ENCODE measurements at places on chromosomes 2 and 18. TPM values are rescaled to one million over a fixed set of nuclear protein-coding genes. Genes with fewer than 3 reads are reported as not detected.

The TACR1 gene
- total RNA-seq: 0.09 TPM

The ALPI gene
- total RNA-seq: not detected

The KCNS3 gene
- not detected for total RNA-seq

The RAB27B gene
- 1.7 TPM for total RNA-seq

The DCC gene
- total RNA-seq: 0.09 TPM

The SERPINB11 gene
- total RNA-seq: not detected

The ERICH2 gene
- not detected for total RNA-seq

The CTDSP1 gene
- 53.6 TPM for total RNA-seq

The G6PC2 gene
- total RNA-seq: not detected

The NDUFB3 gene
- total RNA-seq: 198 TPM

The TRPM8 gene
- not detected for total RNA-seq

The MARCHF4 gene
- total RNA-seq: 0.57 TPM

The TGFA gene
- total RNA-seq: not detected

The EPAS1 gene
- total RNA-seq: 41.5 TPM

The UPP2 gene
- total RNA-seq: not detected

The FEV gene
- total RNA-seq: not detected

The NOL4 gene
- total RNA-seq: not detected

The MC5R gene
- not detected for total RNA-seq

The DRC1 gene
- not detected for total RNA-seq

The WDR43 gene
- total RNA-seq: 80.2 TPM

The MRPL53 gene
- 30.2 TPM for total RNA-seq

The TMEM87B gene
- 40.2 TPM for total RNA-seq

The PROKR1 gene
- total RNA-seq: not detected

The IL36B gene
- total RNA-seq: not detected

The PAX8 gene
- total RNA-seq: 1.5 TPM

The ATP6V1C2 gene
- not detected for total RNA-seq

Data from fibroblast of the aortic adventitia (primary cell).